ENCODE measurements at places on chromosomes 1 and 21.

GRCh38 chr1:107794571-107794970, 170.4 kb downstream of the VAV3 start:
- DNase-seq: no peak

GRCh38 chr1:173536223-173536622, 59.1 kb downstream of the PRDX6 start:
- DNase-seq: no peak

DNA sequence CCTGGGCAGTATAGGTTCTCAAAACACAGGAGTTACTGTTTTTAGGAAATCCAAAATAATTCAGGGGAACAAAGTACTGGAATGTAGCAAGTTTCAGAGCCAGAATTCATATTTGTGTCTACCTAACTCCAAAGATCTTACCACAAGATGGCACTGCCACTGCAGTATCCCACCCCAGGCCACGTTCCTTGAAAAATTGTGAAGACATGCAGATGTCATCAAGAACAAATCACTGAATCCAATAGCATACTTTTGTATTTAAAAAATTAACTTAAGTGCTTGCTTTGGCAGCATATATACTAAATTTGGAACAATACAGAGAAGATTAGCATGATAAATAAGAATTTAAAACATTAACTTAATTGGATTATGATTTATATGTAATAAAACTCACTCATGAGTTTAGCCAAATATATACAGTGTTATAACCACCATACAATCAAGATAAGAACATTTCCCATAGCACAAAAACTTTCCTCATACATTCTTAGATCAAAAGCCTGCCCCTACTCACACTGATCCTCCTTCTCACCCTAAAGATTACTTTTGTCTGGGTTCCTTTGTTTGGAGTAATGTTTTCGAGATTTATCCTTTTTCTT, 209.9 kb downstream of the FAF1 start:
- peak; percentile 23 for DNase-seq

DNA sequence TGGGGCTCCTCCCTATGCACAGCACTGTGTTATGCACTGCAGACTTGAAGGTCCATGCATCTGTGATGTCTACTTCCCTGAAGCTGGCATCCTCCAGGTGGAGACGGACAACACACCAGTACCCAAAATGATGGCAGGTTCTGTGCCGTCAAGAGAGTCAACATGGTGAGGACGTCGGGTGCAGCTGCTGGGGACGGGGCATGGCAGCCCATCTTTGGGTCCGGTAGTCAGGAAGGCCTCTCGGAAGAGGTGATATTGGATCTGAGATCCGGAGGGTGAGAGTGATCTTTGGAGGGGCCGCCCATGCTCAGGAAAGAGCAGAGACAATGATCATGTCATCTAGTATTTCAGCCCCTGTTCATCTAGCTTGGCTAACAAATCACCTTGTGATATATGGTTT, 104.1 kb downstream of the RIPK4 start:
- DNase-seq: no peak

DNA sequence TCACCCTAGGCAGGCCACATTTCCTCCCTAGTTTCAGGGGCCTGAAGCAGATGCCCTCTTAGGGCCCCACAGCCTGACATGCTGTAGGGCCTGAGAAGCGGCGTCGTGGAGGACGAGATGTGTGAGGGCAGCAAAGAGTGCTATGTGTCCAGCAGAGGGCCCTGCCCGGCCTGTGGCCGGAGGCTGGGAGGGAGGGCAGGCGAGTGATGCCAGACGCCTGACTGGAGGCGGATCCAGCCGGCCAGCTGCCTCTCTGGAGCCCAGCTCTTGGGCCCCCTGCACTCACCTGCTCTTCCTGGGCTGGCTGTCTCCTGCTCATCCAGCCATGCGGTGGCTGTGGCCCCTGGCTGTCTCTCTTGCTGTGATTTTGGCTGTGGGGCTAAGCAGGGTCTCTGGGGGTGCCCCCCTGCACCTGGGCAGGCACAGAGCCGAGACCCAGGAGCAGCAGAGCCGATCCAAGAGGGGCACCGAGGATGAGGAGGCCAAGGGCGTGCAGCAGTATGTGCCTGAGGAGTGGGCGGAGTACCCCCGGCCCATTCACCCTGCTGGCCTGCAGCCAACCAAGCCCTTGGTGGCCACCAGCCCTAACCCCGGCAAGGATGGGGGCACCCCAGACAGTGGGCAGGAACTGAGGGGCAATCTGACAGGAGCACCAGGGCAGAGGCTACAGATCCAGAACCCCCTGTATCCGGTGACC, at the start of gene GPR37L1:
GPR37L1 (plus strand) TSS at position 279 of the 697 bp plus-strand sequence; CDS start at position 326, 47 bp downstream.
- no peak for DNase-seq

- no peak for DNase-seq
These were observed 154.3 kb downstream of the PLXNA2 start for GRCh38 chr1:208089761-208090370.

Measured in smooth muscle cell of the brain vasculature (primary cell).